Fibroblast of skin of abdomen (primary cell): ENCODE measurements at places on chromosomes 5 and 9.

- DNase-seq: no peak
Measured at GRCh38 chr9:136952876-136953770, 1.1 kb downstream of the LCN12 start.

DNA sequence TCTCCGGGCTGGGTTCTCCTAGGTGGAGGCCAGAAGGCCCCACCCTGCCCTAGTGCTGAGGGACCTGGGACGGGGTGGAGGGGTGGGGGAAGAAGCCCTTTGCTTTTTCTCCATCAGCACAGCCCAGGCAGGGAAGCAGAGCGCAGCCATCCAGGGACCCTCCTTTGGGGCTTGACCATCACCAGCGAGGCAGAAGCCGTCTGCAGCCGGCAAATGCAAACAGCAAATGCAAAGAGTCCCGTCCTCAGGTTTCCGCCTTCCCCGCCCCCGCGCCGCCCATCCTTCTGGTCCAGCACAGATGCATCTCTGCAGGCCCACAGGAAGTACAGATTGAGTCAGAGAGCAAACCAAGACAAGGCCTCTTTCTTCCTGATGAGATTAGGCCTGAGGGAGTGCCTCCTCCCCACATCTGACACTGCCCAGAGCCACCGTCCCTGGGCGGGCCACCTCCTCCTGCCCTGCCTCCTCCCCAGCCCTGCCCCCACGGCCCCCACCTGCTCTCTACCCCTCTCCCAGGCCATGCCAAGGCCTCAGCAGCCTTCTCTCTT, 23.4 kb downstream of the CORO2A start:
- peak; percentile 21 for DNase-seq

- peak; percentile 47 for DNase-seq
Measured at GRCh38 chr9:81653240-81653639, 36.1 kb downstream of the TLE1 start.

DNA sequence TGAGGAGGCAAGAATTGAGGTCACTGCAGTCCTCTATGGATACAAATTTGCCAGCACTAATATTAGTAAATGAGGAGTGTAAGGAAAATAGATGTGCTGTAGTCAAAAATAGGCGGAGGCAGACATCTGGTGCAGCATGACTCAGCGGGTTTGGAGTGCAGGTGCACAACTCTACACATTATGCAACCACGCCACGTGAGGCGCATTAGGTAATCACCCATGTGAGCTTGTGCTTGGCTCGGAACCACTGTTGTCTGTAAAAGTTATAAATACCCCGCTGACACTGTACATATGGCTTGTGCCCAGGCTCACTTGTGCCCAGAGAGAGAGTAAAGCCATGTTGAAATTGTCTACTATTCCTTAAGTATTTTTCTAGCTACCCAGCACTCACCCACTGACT, 623.5 kb upstream of the NUDT12 start:
- DNase-seq: no peak

DNA sequence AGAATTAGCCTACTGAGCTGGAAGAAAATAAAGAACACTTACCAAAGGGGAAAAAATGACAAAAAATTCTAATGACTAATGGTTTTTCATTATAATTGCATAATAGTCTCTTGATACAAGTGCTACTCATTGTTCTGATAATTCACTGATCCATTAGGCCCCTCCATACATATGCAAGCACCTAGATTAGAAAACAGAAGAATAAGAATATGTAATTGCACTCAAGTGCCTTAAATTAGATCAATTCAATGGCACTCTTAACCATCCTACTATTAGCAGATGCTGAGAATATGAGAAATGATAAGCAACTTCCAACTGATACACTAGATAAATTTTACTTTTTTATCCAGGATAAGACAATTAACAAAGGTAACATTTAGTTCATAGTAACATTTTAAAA, 440.9 kb upstream of the C9orf72 start:
- no peak for DNase-seq

DNA sequence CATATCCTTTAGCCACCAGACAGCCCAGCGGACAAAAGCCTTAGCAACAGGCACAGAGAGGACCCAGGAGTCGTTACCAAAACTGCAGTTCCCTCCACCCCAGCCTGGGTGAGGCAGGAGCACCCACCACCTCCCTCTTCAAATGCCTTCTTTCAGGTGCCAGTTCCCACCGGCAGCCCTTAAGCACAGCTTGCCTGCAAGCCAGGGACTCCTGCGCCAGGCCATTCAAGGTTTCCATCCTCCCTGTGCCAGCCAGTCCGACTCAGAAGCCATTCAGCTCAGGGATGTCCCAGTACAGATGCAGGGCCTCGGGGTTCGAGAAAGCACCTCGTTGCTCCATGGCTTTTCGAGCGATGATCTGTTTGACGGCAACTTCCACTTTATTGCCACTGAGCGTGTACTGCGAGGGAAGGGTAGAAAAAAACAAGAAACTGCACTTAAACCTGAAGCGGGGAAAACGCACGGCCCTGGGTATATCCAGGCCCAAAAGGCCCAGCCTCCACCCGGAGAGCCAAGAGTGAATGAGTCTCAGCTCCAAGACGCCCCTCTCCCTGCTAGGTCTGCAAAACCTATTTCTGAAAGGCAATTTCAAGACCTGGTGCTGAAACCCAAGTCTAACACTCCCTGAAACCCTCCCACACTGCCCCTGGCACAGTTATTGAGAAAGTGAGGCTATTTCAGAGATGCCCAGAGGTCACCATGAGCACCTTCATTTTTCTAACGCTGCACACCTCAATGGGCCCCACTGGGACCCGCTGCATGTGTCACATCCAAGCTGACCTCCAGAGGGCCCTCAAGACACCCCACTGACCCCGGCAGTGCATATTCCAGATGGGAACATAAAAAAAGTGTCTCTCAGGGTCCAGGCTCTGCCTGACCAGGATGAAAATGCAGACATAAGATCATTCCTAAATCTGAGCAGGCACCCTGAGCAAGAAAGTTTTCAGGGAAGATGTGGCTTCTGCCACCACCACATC, 36.8 kb upstream of the ZNF354A start:
- DNase-seq: no peak

GRCh38 chr9:132591751-132592314, 9.4 kb downstream of the BARHL1 start:
- DNase-seq: no peak

DNA sequence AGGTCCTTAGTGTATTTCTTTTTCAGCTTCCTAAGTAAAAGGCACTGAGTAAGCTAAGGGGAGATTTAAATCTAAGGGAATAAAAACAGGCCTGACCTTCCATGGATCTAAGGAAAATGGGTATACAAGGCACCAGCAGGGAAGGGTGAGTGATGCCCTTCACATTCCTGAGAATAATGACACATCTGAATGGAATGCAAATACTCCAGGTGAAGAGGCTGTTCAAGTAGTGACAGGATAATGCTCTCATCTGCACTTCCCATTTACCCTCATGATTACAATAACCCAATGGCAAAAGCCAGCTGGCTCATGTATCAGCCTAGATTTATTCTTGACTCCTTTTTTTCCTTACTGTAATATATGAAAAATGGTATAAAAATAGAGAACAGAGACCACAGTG, 216.2 kb upstream of the ACTBL2 start:
- DNase-seq: peak; percentile 30

- peak; percentile 85 for DNase-seq
Measured at GRCh38 chr5:177455661-177456590, 9.3 kb downstream of the PRR7 start.

- no peak for DNase-seq
Measured at GRCh38 chr5:127097278-127097677, 24.0 kb upstream of the C5orf63 start.

DNA sequence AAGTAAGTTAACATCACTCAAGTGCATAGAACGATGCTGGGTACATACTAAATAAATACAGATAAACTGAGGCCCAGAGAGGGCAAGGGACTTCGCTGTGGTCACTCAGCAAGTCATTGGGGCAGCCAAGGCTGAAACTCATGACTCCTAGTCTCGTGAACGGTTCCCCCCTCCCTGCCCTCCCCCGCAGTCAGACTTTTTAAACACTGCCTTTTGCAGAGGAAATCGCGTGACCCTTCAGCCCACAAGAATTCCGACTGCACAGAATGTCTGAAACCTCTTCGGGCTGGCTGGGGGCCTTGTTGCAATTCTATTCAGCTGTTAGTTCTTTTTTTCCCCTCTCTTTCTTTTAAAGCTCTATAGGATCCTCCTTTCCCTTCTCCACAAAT, 28.1 kb downstream of the NEK6 start:
- peak; percentile 95 for DNase-seq

DNA sequence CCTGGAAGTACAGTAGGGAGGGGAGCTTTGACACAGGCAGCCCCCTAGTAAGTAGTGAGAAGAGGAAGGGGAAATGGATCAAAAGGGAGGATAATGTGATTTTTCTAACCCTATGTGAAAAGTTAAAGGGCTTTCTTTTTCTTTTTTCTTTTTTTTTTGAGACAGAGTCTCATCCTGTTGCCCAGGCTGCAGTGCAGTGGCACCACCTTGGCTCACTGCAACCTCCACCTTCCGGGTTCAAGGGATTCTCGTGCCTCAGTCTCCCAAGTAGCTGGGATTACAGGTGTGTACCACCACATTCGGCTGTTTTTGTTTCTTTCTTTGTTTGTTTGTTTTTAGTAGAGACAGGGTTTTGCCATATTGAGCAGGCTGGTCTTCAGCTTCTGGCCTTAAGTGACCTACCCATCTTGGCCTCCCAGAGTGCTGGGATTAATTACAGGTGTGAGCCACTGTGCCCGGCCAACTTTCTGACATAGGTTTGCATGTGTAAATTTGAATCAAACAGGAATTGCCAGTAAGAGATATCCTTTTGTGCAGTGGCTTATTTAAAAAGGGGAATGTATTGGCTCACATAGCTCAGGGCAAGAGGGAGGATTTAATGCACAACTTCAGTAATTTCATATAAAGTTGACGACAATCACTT, 13.4 kb upstream of the PRDM6 start:
- no peak for DNase-seq

- DNase-seq: peak; percentile 50
Measured at GRCh38 chr9:81671880-81672280, 17.5 kb downstream of the TLE1 start.

DNA sequence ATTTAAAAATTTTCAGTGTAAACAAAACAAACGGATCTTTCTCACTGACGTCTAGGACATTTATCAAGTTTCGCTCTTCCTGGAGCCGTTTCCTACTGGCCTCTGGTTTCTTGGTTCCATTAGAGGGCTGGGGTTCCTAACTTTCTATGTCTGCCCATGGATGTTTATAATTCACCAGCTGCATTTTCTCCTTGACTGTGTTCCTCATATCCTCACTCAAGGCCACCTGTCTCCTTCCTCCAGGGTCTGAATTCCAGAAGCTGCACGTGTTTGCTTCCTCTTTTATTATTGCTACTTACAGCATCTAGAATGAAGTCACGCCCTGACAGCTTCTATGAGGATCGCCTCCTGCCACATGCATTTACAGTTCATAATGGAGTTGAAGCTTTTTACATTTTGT, 74.1 kb upstream of the BASP1 start:
- no peak for DNase-seq

DNA sequence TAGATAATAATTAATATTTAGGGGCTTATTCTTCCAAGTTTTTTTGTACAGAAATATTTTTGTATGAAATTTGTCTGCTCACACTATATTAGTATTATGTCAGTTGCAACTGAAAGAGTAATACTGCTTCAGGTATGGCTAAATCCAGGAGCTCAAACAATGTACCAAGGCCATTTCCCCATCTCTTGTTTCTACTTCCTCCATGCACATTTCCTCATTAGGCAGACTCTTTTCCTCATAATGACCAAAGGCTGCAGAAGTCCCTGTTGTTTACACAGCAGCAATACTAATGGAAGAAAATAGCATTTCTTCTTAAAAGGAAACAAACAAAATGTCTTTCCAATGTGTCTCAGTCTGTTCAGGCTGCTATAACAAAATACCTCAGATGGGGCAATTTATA, 9.2 kb upstream of the OTULINL start:
- DNase-seq: no peak

DNA sequence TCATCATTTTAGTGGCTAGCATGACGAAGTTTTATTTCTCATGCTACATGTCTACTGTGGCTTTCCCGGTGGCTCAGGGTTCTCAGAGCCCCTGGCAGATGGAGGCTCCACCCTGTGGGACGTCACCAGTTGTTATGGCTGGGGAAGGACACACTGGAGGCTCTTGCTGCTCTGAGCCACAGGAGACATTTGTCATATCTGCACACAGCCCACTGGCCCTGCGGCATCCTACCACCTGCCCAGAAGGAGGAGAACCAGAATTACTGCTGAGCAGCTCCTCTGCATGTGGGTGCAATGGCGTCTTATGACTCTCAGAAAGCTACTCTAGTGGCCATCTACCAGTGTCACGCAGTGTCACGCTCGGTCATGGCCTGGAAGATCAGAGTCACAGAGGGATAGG, 6.6 kb downstream of the OR13J1 start:
- DNase-seq: no peak

GRCh38 chr9:124259158-124259808, 1.5 kb downstream of the NEK6 start:
- DNase-seq: peak; percentile 94

DNA sequence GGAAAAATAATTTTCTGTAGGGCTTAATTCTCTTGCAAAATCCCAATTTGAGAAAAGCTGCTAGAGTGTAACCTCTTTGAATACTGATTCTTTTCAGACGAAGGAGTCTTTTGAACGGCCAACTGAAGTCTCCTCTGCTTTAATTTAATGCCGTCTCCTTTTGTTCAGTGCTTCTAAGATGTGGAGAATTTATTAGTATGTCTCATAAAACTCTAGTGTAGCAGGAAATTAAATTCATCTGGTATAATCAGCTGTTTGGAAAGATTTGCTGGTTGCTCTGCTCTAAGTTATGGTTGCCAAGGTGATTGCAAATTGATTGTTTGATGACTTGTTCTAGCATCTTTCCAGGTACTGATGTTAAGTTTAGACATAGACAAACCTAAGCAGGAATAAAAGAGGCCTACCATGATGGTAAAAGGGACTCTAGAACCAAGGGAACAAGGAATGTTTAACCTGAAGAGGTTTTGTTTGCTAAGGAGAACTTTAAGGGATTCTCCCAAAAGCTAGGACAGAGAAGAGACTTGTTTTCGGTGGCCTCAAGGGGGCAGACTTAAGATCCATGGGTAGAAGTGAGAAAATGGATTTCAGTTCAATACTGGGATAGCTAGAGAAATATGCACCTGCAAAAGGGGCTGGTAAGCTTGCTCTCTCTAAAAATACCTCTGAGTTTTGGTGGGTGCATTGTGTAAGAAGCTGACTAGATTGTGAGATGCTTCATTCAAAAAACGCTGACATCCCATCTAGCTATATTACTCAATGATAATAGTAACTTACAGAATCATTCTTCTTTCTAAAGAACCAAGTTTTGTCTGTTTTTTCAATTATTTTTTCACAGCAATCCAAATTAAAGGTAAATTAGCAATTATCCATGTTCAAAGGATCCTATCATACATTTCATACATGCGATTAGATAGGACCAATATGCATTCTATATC, 5.7 kb upstream of the ADRB2 start:
- DNase-seq: peak; percentile 33

- peak; percentile 85 for DNase-seq
Measured at GRCh38 chr5:151660616-151661495, 25.9 kb downstream of the SPARC start.

- no peak for DNase-seq
Measured at GRCh38 chr5:92635001-92635461, 946.0 kb downstream of the NR2F1-AS1 start.
